ENCODE measurements at places on chromosomes 2 and 18. TPM values are rescaled to one million over a fixed set of nuclear protein-coding genes. Genes with fewer than 3 reads are reported as not detected.
A peak's percentile ranks its signal among the peaks of the same experiment; 100 is the strongest.

GRCh38 chr2:98298683-98299164 lies 47.5 kb upstream of the CNGA3 start:
- DNase-seq: no peak

DNA sequence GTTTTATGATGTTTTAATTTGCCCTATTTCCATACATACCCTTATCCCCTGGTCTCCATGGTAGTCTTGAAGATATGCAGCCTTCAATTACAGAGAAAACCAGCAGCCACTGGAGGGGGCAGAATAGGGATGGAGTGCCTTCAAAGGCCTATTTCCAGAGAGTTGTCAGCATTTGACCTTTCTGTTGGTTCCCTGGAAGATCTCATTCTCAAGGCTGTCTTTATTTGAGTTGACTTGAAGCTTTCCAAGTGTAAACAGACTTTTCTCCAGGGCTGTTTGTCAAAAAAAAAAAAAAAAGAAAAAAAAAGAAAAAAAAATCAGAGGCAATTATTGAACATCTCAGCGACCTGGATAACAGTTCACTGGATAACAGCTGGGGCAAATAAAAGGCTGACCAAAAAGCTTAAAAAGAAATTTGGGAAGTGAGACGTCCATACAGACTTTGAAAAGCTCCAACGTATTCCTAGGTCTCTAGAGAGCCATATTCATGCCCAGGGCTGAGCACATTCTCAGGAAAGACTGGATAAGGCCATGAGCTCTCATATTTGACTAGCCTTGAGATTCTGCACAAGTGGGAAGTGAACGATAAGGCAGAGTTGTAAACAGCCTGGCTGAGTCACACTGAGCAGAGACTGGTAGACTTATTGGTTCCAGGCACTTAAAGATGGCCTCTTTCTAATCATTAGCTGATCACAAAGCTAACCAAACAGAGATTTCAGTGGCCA lies 126.6 kb downstream of the VAPA start:
- DNase-seq: no peak

- no peak for DNase-seq
These were observed 83.8 kb upstream of the SERTAD2 start for GRCh38 chr2:64737547-64737946.

DNA sequence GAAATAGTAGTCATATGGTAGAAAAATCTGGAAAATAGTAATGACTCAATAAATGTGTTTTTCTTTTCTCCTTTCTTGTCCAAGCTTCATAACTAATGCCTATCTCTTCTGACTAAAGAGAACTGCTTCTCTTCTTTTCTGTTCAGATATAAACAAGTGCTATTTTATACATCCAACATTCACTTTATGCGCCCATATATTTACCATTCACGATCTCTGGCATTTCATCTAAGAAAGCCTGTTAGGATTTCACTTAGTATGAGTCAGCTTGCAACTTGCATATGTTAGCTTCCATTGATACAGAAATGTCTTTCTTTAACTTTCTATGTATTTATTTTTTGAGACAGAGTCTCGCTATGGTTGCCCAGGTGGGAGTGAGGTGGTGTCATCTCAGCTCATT lies 224.9 kb downstream of the VAPA start:
- no peak for DNase-seq

- peak; percentile 62 for DNase-seq
These were observed 483 bp upstream of the FHL2 start for GRCh38 chr2:105399207-105399861.

DNA sequence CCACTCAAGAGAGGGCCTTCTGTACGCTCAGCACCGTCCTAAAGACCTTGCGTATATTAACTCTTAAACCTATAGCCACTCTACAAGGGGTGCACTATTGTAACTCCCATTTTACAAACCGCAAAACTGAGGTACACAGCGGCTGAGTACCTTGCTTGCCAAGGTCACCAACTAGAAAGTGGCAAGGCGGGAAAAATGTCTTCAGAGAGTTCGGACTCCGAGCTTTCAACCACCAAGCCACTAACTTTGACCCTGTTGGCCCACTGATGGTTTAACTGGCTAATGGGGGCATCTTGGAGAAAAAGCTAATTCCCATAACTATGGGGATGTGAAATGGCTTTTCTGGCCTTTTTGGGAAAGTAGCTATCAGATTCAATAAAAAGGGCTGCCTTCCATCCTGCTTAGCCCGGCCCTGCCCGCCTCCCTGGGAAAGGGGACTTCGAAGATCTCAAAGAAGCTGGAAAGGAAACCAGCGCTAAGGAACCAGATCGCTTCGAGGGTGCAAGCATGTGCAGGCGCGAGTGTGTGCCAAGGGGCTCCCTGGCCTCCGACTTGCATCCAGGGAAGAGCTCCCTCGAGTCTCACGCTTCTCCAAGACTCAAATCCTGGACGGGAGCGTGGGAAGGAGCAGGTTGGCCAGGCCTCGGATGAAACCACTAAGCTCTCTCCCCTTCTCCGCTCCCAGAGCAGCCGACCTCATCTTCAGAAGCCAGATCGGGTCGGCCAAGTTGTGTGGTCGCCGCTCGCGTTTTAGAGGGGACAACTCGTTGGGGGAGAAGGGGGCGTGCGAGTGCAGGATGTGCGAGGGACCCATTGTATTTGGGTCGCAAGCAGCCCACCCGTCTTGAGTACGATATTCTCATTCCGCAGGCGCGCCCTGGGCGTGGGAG lies 2.2 kb upstream of the SP5 start:
- DNase-seq: no peak

DNA sequence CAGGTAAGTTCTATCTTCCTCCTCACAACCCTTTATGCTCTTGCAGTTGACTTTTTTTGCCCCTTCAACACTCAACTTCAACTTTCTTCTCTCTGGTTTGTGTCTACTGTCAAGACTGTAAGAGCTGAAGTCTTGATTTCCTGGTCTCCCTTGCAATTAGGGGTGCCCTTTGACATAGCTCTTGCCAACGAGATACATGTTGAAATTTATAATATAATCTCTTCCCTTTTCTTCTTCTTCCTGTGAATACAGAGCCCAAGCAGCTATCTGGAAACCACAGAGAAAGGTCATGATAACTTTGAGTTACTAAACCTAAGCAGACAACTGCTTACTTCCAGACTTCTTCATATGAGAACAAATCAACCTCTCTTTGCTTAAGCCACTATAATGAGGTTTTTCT lies 163.5 kb downstream of the MC4R start:
- no peak for DNase-seq

DNA sequence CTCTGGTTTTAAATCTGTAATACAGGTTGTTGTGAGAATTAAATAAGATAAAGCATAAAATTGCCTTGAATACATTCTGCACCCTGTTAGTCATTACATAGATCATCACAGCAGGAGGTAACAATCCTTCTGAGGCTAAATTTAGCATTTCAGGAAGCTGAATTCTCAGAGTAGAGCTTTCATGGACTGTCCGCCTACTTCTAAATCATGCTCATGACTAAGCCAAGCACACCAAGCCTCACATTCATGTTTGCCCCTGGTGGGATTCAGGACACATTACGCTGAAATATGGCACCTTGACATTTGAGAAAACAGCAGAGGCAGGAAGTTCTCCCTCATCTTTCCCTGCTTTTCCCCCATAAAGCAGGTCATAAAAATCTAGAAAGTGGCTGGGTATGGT lies 16.6 kb upstream of the PIK3C3 start:
- no peak for DNase-seq

DNA sequence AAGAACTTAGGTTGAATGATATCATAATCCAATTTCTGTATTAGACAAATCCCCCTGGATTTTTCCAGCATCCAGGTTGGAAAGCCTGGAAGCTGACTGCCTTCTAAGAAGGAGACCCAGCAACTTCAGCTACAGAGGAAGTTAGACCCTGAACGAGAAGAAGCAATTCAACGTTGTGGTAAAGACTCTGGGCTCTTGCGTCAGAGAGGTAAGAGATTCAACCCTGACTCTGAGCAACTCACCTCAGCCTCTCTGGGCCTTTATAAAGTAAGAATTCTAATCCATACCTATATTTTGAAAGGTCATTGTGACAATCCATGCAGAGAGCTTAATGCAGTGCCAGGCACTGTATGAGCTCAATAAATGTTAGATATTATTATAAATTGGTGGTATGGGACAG lies 9.7 kb downstream of the E2F6 start:
- no peak for DNase-seq

- no peak for DNase-seq
These were observed 12.5 kb upstream of the INO80D start for GRCh38 chr2:206098471-206098870.

GRCh38 chr18:25289001-25289631 lies 62.9 kb downstream of the ZNF521 start:
- DNase-seq: no peak

DNA sequence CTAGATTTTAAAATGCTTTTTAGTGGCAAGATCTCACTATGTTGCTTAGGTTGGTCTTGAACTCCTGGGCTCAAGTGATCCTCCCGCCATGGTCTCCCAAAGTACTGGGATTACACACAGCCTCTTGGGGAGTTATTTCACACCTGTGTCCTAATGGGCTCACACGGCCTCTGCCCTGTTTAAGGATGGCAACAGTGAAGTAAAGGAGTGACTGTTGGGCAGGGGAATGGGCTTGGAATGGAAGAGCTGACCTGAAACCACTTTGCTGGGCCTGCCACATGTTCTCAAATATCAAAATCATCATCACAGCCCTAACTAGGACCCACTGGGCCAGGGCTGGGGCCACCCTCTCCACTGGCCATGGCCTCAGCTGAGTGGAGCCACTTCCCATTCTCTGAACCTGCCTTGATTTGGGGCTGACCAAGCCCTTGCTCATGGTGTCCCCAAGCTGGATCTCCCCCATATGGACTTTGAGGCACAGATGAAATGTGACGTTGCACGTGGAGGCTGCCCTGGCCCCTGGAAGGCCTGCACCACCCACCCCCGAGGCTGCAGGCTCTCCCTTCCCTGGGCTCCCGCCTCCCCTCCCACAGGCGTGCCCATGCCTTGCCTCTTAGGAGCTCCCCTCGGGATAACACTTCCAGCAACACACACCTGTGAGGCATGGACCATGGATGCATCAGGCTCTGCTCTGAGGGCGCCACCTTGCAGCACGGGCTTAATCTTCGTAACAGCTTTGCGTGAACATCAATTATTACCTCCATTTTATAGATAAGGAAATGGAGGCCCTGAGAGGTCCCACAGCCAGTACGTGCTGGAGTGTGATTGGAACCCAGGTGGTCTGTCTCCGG lies 71.8 kb upstream of the SMAD7 start:
- no peak for DNase-seq

GRCh38 chr2:157254041-157254440 lies 3.5 kb upstream of the GALNT5 start:
- DNase-seq: no peak

DNA sequence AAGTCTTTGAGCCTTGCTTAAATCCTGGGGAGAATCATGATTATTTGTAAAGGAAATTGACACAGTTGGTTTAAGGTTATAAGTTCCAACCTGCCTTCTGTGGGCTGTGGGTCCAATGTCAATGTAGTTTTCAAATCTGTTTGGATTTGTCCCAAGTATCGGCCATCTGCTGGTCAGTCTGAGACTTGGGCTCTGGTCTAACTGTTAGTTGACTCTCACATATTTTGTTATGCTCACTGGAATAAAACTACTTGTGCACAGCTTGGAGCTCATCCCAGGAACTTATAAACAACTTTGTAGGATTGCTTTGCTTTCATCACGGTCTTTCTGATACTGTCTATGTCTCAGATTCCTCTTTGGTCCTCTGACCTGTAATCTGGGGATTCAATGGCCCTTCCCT lies 1026.2 kb upstream of the ZEB2 start:
- DNase-seq: no peak

GRCh38 chr2:215565897-215566296 lies 130.0 kb upstream of the FN1 start:
- no peak for DNase-seq

- no peak for DNase-seq
These were observed 21.6 kb upstream of the PDIA6 start for GRCh38 chr2:10834068-10834655.

DNA sequence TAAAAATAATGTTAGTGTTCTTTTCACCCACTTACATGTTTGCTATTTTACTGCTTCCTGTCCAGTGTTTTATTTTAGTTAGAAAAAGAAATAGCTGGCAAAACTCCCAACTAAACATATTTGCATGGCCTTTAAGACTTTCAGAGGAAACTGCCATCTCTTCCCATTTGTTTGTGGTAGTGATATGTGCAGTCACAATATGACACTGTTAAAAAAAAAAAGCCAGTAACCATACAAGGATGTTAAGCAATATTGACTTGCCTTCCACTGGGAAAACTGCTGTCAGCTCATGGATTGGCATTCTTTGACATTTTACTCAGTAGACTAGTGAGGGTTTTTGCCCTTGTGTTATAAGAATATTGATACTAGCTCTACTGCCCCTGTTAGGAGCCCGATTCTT lies 29.1 kb downstream of the XIRP2 start:
- DNase-seq: no peak

GRCh38 chr2:8548065-8548618 lies 133.7 kb upstream of the ID2 start:
- DNase-seq: no peak

DNA sequence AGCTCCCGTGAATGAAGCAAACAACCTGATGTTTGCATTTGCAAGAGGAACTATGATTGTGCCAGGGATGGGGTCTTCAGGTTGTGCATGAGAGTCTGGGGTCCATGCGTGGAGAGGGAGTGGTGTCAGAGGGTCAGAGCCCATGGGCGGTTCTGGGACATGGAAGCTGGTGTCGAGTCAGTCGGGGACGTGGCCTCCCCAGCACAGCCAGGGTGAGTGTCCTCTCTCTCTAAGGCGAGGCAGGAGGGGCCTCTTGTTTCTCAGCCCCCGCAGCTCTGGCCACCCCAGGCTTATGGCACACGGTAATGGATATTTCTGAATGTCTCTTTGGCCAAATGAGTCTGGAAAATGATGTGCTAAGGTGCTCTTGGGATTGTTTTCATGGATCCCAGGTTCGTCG lies 118.6 kb downstream of the RTP5 start:
- DNase-seq: no peak

- no peak for DNase-seq
These were observed 4.8 kb downstream of the GPC1 start for GRCh38 chr2:240440251-240440650.

DNA sequence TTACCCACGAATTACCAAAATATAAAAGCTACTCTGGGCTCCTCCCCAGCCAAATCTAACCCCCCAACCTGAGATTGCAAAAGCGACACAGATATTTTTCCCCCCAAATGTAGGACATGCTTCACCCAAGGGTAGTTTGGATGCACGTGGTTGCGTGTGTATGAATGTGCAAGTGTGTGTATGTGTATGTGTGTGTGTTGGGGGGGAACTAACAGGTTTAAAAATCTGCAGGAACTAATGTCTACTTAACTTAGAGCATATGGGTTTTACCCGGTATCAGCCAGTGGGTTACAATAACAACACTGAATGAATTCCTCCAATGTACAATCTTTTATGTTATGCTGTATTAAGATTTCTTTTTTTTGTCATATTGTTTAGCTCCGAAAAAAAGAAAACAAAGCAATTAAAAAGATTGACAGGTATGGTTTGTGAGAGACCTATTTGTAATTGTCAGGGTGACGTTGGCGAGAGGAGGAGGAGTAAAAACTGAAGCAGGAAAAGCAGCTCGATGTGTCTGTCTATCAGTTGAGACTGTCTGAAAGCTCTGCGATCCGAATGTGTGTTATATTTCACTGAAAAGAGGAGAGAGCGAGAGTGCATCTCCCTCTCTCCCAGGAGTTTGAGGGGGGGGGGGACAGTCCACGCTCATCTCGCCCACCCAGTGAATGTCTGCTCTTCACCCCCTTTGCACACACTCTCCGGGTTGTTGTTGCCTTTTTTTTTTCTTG lies at the start of gene TSHZ1:
TSS of gene TSHZ1 (plus strand) at position 524 of the 728 bp plus-strand sequence. CDS start 1,080 bp downstream, outside the sequence.
- DNase-seq: no peak

Gene DNAJC5G
- total RNA-seq: 1.4 TPM

Gene ANKRD30BL
- not detected for total RNA-seq

Gene REG3G
- total RNA-seq: not detected

Gene SPEG
- 32.0 TPM for total RNA-seq

Gene AQP4
- 2.1 TPM for total RNA-seq

Gene ZNF521
- total RNA-seq: 16.8 TPM

Data from H1 (cell line).